Fibroblast of lung (primary cell): ENCODE measurements at places on chromosomes 7 and 10.

GRCh38 chr7:106604303-106604924 lies 56.5 kb downstream of the CCDC71L start:
- no peak for DNase-seq

DNA sequence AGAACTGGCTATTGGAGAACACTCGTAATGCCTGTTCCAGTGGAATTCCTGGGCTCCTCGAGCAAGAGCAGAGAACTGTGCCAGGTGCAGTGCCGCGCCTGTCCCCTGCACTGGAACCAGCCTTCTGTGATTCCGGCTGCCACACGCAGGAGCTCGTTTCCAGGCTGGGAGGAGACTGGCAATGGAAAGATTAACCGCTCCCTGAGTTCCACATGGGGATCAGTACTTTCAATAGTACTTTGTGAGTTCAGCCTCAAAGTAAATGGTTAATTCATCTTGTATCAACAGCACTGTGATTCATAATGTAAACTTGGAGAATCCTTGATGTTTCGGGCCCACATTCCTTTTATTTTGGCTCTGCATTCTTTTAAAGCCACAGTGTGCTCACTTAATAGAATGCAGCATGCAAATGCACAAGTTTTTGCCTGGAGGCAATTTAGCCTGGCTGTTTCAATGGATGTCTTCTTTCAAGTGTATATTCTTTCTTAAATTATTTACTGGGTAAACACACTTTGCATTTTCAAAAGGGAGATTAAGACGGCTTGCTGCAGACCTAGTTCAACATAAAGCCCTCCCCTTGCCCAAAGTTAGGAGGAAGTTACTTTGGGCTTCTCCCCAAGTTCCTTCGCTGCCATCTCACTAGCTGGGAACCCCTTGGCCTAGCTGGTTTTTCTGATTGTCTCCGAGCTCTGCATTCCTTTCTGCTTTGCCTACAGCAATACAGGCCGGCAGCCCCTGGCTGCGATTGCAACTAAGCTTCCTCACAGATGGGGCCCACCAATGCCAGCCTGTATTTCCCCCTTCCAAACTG lies 138.1 kb upstream of the TCF7L2 start:
- DNase-seq, result peak; percentile 93

DNA sequence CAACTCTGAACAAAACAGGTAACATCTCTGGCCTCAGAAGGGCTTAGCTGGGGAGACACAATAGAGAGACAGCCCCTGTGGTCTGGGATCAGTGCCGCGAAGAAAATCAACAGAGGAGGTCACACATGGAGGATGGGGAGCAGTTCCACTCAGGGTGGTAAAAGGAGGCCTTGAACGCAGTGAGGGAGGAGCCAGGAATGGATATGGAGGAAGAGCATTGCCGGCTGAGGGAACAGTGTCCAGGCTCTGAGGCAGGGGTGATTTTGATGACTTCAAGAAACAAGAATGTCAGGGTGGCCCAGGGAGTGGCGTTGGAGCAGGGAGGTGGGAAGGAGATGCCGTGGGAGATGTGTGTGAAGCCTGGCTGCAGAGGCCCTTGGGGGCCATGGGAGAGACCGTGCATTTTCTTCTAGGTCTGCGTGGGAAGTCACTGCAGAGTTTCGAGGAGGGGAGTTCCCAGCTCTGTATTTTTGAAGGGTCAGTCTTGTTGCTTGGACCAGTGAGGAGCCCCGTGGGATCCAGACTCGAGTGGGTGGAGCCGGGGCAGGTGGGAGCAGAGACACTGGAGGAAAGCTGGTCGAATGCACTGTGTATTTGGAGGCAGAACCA lies 35.7 kb upstream of the SH2D4B start:
- DNase-seq, result no peak

GRCh38 chr10:111278266-111278665 lies 201.4 kb downstream of the ADRA2A start:
- no peak for DNase-seq

DNA sequence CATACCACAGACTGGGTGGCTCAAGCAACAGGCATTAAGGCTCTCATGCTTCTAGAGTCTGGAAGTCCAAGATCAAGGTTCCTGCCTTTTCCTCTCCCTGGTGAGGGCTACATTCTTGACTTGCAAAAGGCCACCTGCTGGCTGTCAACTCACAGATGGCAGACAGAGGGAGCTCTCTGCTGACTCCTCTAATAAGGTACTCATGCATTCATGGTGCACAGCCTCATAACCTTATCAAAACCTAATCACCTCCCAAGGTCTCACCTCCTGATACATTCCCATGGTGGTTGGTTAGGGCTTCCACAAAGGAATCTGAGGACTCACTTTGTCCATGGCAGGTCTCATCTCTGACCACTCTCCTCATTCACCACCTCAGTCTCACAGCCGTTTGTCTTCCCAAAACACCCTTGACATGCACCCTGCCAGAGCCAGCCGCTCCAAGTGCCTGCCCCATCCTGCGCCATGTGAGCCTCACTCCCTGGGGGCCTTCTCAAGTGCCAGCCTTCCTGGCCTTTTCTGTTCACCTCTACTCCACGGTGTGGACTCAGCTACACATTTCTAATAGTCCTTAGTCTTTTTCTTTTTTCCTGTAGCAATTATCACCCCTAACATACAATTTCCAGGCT lies 400.3 kb upstream of the ADARB2 start:
- DNase-seq, result no peak

DNA sequence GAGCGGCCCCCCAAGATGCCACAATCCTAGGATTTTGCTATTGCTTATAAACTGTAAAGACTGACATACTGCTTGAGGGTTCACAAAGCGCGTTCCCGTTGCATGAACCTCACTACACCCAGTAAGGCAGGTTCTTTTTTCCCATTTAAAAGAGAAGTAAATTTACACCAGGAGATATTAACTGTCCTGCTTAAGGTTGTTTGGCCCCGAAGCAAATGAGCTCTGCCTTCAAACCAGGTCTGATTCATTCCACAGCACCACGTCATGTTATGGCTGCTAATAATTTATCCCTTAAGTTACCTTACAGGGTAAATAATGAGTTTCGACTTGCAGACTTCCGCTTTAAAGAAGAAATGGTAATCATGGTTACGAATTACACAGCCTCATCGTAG lies 559 bp upstream of the FKBP14 start:
- no peak for DNase-seq

- DNase-seq, result no peak
Measured at GRCh38 chr10:96986200-96986856, 154.2 kb downstream of the LCOR start.

DNA sequence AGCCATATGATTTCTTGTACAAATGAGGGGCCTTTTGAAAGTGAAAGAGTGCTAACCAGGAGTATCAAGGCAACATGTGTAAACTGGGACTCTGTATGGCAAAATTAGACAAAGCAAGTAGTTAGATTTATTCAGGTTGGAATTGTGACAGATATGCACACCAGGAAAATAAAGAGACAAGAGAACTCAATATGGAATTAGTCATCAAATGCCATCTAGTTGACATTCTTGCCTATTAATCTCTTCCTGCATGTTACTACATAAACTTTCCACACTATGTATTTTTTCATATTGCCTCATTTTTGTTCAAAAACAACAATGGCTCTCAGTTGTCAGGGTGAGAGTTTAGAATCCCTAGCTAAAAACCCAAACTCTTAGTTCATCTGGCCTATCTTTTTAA lies 799.0 kb downstream of the NRG3 start:
- DNase-seq, result no peak

GRCh38 chr7:30908681-30909080 lies 3.0 kb upstream of the AQP1 start:
- no peak for DNase-seq

DNA sequence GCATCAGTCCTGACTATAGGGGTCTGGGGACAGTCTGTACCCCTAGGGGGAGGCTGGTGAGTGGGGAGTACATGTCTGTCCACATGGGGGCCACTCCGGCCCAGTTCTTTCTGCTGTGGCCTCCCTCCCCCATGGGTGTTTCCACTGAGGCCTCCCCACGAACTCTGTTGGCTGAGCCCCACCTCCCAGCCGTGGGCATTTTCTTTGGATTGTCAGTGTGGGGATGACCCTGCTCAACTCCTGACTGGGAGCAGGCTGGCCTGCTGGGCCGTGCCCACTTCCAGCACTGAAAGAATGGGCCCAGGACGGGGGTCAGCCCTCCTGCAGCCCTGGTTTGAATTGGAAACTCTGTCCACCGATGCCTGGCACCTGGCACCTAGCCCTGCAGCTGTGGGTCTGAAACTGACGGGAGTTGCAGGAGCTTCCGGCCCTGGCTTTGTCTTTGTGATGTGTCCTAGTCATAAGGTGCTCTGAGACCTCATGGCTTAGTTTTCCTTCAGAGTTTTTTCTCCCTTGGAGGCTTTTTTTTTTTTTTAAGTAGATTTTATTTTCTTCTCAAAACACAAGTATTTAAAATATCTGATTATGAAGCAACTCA lies 46.5 kb downstream of the LHPP start:
- DNase-seq, result no peak

DNA sequence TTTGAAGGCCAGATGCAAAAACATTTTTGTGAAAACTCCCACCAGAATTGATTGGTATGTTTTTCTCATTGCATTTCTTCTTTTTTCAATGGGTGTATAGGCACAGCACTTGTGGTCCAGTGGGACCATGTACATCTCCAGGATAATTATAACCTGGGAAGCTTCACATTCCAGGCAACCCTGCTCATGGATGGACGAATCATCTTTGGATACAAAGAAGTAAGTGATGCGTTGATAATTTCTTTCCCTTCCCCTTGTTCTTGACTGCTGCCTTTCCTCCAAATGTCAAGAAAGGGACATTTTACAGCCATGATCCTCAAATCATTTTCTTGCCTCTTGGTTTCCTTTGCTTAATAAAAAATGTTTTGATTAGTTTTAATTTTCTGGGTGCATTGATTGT lies 331.5 kb downstream of the PLXDC2 start:
- no peak for DNase-seq

GRCh38 chr7:2008936-2009540 lies 223.7 kb downstream of the MAD1L1 start:
- no peak for DNase-seq

DNA sequence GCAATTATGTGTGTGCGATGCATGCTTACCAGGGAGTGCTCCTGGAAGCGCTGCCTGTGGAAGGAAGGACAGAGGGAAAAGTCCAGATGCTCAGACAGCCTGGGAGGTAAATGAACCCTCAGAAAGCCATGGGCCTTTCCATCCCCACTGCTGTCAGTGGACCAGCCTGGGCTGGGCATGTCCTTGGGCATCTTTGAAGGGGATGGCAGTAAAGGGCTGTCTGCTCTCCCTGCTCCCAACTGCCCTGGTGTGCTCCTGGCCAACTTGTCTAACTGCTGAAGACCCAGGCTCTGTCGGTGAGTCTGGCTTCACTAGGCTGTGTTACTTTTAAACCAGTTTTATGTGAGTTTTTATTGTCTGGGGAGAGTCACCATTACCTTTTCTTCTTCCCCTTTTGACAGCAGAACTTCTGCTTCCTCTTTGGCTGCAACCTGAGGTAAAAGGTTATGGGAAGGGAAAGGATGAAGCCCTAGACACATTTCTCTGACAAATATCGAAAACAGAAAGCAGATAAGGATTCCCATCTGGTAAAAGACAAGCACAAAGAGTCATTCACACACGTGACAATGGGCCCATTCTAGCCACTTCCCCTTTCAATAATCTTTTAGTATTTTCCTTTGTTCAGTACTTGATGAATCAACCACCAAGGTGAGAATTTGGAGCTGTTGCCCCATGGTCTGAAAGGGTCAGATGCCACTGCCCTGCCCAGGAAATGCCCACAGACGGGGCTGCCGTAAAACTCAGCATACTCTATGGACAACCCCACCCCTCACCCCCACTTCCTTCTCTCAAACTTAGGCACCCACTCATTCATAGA lies 27.6 kb upstream of the PIK3AP1 start:
- DNase-seq, result no peak

GRCh38 chr7:55441774-55442522 lies 76.8 kb downstream of the LANCL2 start:
- DNase-seq, result peak; percentile 83

- no peak for DNase-seq
Measured at GRCh38 chr7:91463330-91463729, 199.1 kb downstream of the FZD1 start.

DNA sequence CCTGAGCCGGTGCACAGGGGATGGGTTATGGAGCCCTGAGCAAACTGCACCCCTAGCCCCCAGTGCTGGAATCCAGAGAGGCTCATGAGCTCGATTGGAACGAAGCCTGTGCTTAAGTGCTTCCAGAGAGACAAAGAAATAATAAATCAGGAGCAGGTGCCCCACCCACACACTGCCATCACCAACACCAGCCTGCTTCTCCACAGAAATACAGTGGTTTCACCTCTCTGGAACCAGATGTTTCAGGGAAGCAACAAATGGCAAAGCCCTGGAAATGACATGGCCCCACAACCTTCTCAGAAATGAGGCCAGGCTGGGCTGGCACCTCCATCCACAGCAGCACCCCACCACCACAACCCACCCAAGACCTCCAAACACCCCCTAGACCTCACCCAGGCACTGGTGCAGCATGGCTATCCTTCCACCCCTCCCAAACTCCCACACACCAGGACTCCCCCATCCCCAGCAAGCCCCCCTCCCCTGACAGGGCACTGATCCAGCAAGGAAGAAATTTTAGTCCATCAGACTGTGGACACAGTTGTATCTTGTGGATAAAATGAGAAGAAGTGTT lies 4.1 kb upstream of the SLC18A3 start:
- no peak for DNase-seq

- no peak for DNase-seq
Measured at GRCh38 chr10:131179361-131179760, 132.2 kb downstream of the TCERG1L start.

GRCh38 chr7:128137181-128137580 lies 103.9 kb upstream of the LEP start:
- peak; percentile 62 for DNase-seq

DNA sequence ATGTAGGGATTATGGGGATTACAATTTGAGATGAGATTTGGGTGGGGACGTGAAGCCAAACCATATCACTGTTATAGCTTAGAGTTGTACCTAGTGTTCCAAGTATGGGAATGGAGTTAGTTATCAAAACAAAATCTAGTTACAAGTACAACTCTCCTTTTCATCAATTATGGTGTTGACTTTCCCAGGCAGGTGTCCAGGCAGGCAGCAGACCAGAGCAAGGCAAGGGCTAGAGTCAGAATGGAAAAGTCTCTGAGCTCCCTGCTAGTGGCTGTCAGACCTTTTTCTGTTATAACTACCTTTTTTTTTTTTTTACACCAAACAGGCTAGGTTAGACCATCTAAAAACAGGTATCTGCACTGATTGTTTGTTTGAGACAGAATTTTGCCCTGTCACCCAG lies 29.2 kb downstream of the PTER start:
- no peak for DNase-seq

- no peak for DNase-seq
Measured at GRCh38 chr10:71092812-71093401, 119.5 kb upstream of the UNC5B start.
